Mammary microvascular endothelial cell (primary cell): ENCODE measurements at places on chromosomes 3 and 15. TPM values are rescaled to one million over a fixed set of nuclear protein-coding genes. Genes with fewer than 3 reads are reported as not detected.

The C3orf62 gene
- total RNA-seq = 0.80 and 6.3 TPM in 2 replicates

The NLGN1 gene
- total RNA-seq = 7.6 and 8.9 TPM in 2 replicates

The IQGAP1 gene
- total RNA-seq = 245 and 248 TPM in 2 replicates

The ATP8B4 gene
- total RNA-seq = under 0.01 TPM in 1 of 2 replicates, not detected in the other

The RTP3 gene
- not detected in 2 replicates for total RNA-seq

The GOLGA8O gene
- not detected in 2 replicates for total RNA-seq

The VEPH1 gene
- 138 and 149 TPM in 2 replicates for total RNA-seq

The VILL gene
- 4.2 and 4.3 TPM in 2 replicates for total RNA-seq

The CLDND1 gene
- 90.1 and 108 TPM in 2 replicates for total RNA-seq

The KBTBD13 gene
- not detected in 2 replicates for total RNA-seq

The CA12 gene
- 0.10 and 0.33 TPM in 2 replicates for total RNA-seq

The THBS1 gene
- total RNA-seq = 2,126 and 2,310 TPM in 2 replicates

The DOCK3 gene
- 0.07 and 0.15 TPM in 2 replicates for total RNA-seq

The IQSEC1 gene
- 24.6 and 28.5 TPM in 2 replicates for total RNA-seq

The CNTN6 gene
- not detected in 2 replicates for total RNA-seq

The CFAP100 gene
- not detected in 2 replicates for total RNA-seq

The RHOV gene
- 0.05 TPM in 1 of 2 replicates, not detected in the other for total RNA-seq

The DGKG gene
- 2.4 and 2.9 TPM in 2 replicates for total RNA-seq

The BTLA gene
- not detected in 2 replicates for total RNA-seq

The CLDN16 gene
- 0.13 and 0.39 TPM in 2 replicates for total RNA-seq

The MYLK gene
- 92.5 and 115 TPM in 2 replicates for total RNA-seq

The SLC28A2 gene
- not detected in 2 replicates for total RNA-seq

The ENTPD3 gene
- not detected in 2 replicates for total RNA-seq

The KBTBD12 gene
- total RNA-seq = not detected in 2 replicates

The DAPK2 gene
- total RNA-seq = 3.1 and 4.0 TPM in 2 replicates

The CHRNA7 gene
- total RNA-seq = 0.64 and 0.73 TPM in 2 replicates

The CRABP1 gene
- 0.20 TPM in 1 of 2 replicates, not detected in the other for total RNA-seq

The CADM2 gene
- total RNA-seq = not detected in 2 replicates

The EFCC1 gene
- 0.30 and 0.73 TPM in 2 replicates for total RNA-seq

The LRTM1 gene
- not detected in 2 replicates for total RNA-seq

The SCAP gene
- 41.8 and 53.3 TPM in 2 replicates for total RNA-seq

The C3orf80 gene
- not detected in 2 replicates for total RNA-seq

The ATP13A5 gene
- total RNA-seq = 0.13 TPM in 1 of 2 replicates, not detected in the other

The CCR1 gene
- not detected in 2 replicates for total RNA-seq

The PPP1R2 gene
- 39.2 and 39.3 TPM in 2 replicates for total RNA-seq

The P2RY14 gene
- total RNA-seq = not detected in 2 replicates

The BOC gene
- 0.27 and 0.34 TPM in 2 replicates for total RNA-seq

The FEZF2 gene
- not detected in 2 replicates for total RNA-seq
